ENCODE measurements at places on chromosomes 1 and 21.

DNA sequence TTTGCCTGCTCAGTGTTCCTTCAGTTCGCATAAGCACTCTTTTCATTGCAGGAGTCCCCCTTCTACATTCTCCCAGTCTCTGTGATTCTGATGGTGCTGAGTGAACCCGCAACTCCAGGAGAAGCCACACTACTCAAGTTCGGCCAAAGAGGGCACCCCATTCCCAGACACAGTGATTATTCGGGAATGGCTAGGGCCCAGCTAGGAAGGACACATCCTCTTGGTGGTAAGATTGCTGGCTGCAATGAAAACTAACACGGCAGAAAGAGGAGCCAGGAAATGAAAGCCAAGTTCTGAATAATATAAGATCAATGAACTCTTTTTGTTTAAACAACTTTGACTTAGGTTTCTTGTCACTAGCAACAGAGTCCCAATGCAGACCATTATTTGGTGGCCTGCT lies 14.9 kb downstream of the CREG1 start:
- DNase-seq, result no peak

DNA sequence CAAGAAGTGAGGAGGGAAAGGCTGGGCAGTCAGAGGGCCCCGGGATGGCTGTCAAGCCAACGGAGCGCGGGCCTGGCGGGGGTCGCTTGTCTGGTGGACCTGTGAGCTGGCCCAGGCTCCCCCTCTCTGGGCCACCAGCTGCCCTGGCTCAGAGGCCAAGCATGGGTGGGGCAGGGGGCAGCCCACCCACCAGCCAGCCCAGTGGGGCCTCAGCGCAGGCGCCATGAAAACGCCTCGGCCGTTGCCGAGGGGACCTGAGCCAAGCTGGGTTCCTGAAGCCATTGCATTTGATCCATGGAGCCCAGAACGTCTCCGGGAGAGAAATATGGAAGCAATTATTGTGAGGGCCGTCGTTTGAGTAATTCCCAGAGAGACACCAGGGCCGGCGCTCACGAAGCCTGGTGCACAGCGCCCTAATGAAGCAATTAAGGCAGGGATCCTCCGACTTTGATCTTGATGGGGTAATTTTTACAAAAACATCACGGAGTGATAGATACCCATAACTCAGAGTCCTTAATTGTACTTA lies 90.5 kb upstream of the TTC34 start:
- DNase-seq, result no peak

DNA sequence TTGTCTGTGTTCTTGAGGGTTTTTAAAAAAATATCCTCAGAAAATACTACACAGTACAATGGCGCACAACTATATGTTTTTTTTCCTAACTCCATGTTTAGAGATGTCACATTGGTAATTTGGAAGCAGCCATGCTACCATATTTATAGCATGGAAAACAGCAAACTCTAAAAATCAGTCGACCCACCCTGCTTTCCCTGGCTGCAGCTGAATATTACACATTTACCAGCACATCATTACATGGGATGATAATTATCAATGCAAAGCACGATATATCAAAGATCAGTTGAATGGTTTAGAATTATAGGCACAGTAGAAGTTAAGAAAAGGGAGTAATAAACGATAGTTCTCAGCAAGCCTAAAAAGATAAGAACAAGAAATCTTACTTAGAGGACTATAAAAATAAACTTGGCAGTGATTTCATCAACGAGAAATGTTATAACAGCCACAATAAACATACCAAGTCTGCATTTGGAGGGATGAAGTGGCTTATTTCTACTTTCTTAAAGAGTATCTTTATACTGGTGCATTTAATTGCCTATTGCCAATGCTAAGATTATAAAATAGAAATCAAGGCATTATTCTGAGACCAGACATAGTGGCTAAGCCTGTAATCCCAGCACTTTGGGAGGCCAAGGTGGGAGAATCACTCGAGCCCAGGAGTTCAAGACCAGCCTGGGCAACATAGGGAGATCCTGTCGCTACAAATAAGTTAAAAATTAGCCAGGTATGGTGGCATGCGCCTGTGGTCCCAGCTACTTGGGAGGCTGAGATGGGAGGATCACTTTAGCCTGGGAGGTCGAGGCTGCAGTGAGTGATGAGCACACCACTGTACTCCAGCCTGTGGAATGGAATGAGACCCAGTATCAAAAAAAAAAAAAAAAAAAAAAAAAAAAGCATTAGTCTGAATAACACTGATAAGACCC lies 43.4 kb downstream of the WDR64 start:
- no peak for DNase-seq

DNA sequence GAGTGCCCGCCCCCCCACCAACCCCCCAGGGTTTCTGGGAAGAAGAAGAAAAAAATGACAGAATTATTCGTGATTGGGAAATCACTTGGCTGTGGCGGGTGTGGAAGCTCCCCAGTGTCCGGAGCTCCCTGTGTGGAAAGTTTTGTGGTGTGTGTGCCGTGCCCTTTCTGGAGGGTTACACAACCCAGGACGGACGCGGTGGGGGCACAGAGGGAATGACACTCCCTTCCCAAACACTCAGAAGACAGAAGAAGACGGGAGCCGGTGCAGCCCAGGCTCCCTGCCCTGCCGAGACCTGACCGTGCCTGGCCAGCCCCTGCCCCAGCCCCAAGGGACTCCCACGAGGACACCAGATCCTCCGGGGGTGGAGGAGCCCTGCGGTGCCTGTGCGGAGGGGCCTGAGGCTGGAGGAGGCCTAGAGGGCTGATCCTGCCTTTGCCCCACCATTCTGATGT lies 33.0 kb upstream of the ADARB1 start:
- DNase-seq, result no peak

GRCh38 chr1:22806584-22806983 lies 95.9 kb downstream of the EPHB2 start:
- no peak for DNase-seq

- no peak for DNase-seq
Observed at GRCh38 chr1:215083383-215083961, 935 bp downstream of the KCNK2 start.

DNA sequence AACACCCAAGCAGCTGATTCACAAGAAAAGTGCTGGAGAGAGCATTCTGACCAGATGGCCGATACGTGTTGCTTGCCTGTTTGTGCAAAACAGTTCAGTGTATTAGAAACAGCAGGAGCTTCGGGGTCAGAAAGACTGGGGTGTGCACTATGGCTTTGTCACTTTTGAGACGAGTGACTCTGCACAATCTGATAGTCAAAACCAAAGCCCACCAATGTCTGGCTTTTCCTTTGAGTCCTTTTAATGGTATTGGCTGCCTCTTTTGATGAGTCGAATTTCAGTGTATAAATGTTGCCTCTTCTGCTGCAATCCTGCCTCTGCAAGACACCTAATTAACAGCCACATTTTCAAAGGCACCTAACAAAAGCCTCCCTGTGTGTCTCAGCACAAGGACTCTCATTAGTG lies 444.6 kb downstream of the AJAP1 start:
- DNase-seq, result no peak

DNA sequence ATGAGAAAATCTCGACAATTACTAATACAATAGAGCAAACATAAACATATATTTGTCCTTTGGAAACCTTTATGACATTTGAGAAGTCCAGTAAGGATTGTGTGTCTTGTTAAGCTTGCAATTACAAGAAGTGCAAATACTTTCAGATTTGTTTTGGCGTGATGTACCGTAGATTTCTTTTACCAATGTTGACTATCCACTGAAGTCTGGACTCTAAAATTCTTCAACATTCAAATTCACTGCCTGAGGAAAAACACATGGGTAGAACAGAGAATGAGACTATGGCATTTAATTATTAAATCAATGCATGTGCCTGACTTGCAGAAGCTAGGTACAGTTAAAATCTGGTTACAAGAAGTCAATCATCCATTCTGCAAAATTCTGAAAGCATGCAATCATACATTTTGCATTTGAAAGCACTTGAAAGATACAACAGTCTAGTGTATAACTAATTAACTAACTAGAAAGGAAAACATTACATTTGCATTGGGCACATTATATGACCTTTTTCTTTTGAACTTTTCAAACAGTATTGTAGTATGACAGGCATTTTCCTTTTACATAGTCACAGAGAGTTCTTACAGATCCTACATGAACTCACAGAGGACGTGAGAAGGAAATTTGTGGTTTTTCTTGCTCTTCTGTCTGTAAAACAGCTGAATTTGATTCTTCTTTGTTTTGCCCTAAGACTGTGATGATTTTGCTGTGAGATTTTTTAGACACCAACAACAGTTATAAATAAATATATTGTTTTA lies 511.1 kb upstream of the ADGRL4 start:
- DNase-seq, result no peak

DNA sequence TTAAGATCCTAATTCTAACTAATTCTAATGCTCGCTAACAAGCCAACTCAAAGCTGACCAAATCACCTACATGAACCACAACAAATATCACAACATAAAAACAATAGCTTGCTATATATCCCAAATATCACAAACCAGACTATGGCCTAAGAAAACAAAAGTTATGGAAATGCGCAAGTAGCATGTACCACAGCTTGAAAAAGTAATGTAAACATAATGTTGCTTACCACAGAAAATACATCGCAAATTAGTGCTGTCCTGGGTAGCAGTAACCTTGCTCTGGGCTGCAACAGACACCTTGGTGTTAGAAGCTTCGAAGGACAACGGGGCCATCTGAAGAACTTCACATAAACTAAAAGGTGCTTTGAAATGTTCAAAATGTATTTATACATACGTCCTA lies 107.4 kb upstream of the LBR start:
- no peak for DNase-seq

DNA sequence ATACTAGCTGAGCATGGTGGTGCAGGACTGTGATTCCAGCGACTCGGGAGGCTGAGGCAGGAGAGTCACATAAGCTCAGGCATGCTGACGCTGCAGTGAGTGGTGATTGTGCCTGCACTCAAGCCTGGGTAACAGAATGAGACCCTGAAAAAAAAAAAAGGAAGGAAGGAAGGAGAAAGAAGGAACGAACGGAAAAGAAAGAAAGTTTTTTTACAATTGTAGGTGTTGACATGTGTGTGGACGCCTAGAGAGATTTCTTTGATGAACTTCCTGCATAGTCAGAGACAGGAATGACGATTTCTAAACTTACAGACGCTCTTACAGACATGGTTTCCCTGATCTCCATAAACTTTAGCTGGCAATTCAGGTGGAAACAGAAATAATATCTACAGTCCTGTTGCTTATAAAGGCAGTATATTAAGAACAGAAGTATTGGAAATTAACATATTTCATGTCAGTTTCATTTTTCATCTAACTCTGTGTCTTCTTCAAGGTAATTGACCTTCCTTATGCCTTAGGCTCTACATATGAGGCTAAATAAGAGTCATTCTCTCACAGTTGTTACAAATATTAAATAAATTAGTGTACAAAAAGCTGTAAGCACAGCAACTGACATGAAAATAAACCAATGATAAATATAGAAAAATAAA lies 4.1 kb downstream of the SAMSN1 start:
- peak; percentile 52 for DNase-seq

GRCh38 chr1:211648980-211649934 lies 26.2 kb downstream of the NEK2 start:
- no peak for DNase-seq

GRCh38 chr1:53498555-53499131 lies 39.4 kb downstream of the DMRTB1 start:
- no peak for DNase-seq

- DNase-seq, result no peak
Observed at GRCh38 chr1:241444836-241445235, 74.7 kb downstream of the FH start.
